ENCODE measurements at places on chromosomes 11 and 22.

GRCh38 chr11:116460156-116460920, 312.4 kb downstream of the BUD13 start:
- DNase-seq, result no peak

- no peak for DNase-seq
Measured at GRCh38 chr11:44188643-44189042, 93.2 kb downstream of the EXT2 start.

- DNase-seq, result peak; percentile 50
Measured at GRCh38 chr11:76666408-76666807, 4.1 kb downstream of the LRRC32 start.

DNA sequence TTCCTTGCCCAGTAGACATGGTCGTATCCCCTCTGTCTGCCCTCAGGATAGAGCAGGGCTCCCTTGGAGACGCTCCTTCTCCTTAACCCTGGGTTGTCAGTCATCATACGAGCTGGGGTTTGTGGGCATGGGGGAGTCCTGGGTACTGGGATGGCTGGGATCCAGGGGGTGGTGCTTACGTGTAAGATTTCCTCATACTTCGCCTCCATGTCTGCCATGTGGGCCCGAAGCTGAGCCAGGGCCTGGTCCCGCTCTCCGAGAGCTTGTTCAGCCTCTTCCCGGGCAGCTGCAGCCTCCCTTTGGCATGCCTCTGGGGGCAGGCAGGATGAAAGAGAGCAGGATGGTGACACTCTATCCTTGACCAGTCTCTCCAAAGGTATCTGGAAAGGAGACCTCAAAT, 5.3 kb downstream of the NHERF4 start:
- DNase-seq, result no peak

DNA sequence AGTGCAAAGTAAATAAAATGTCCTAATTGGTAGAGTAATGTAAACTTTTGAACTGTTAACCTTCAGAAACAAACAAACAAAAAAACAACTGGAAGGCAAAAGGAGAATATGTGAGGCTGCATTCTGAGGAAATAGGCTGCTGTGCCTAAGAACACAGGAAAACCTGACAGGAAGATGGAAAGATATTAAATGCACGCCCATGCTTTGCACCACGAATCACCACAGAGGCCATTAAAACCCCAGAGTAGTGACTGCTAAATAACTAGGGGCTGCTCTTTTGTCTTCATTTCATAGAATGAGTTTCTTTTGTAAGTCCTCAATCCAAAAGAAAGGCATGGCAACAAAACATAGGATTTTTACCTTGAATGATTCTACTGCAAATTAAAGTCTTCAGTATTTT, 436.0 kb downstream of the RAB38 start:
- no peak for DNase-seq

GRCh38 chr11:103898065-103898464, 138.4 kb upstream of the DDI1 start:
- no peak for DNase-seq

DNA sequence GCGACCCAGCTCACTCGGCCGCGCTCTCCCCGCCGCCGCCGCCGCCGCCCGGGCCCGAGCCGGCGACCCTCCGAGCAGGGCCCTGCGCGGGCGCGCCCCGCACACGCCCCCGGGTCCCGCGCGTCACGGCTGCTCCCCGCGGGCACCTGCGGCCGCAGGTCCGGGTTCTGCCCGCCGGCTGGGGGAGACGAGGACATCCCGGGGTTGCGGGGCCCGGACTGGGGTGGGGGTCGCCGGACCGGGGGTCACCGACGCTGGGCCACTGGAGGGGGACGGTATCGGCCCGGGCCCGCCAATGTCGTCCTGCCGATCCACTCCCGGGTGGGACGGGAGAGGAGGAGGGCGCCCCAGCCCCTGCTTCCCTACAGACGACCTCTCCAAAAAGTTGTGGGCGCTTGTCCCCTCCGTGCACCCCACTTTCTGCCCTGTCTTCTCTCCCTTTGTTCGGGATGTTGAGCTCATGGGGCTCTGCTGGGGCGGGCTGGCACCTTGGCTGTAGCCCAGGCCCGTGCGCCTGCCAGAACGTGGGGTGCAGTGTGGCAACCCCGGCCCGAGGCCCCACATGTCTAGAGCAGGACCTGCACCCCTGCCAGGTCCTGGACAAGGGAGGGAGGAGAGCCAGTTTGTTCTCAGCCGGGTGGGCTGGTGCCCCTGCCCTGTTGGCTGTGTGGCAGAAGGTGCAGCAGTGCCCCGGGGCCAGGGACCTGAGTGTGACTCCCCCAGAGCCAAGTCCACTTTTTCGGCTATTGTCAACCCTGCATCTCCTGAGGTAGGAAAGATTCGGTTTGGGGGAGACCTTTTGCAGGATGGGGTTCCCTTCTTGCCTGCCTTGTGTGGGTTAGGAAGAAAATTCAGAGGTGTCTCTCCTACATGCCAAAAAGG, 40.2 kb upstream of the CELSR1 start:
- no peak for DNase-seq

- no peak for DNase-seq
Measured at GRCh38 chr11:124983674-124984511, 29.9 kb downstream of the CCDC15 start.

DNA sequence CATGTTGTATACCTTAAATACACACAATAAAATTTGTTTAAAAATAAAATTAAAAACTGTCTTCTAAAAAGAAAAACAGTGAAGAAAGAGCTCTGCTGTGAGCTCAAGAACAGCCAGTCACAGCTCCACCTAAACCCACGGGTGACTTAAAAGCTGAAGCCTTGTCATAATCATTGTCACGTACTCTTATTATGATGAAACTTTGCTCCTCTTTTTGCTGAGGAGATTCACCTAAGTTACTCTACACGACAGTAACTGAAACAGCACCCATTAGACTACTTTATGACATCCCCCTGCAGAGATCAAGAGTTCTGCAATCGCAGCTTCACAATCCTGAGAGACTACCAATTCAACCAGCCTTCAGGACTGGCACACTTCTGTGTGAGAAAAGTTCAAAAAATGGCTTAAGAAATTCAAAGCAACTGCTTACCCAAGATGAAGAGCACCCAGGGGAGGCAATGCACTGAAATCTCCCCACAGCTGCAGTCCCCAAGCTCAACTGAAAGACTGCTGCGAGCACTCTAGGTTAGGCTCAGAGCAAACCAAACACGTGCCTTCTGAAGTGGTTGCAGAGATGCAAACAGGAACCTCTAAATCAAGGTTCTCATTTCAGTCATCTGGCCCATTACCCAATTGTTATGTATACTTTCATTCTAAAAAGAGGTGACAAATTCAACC, at the start of gene JAML:
Gene JAML, minus strand, starts transcription at position 501 of the 678 bp plus-strand sequence. CDS start 10,145 bp downstream, outside the sequence.
- DNase-seq, result no peak

DNA sequence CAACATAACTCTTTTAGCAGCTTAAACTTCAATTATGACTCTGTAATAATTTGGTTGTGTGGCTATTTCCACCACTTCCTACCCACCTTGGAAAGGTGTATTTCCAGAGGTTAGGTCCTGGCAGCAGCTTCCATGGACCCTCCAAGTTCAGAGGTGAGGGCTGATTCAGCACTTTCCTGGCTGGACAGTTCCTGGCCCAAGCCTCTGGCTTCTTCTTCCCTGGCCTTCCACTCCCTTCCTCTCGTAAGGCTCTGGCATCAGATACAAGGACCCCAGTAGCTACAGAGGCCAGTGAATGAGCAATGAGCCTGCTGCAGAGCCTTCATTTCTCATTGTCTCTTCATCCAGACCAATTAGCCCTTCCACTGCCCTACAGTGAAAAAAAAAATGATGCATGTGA, 98.1 kb upstream of the KIRREL3 start:
- DNase-seq, result peak; percentile 1

DNA sequence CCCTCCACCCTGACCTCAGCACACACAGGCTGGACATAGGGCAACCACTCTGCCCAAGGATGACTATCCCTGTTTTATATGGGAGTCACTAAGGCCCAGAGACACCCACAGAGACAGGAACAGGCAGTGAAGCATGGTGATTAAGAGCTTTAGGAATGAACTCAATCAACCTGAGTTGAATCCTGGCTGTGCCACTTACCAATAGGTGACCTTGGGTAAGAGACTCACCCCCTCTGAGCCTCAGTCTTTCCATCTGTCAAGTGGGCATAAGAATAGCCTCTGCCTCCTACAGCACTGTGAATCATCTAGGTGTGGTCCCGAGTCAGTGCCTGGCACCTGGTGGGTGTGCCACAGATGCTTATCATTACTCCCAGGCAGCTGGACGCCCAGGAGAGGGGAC, 6.8 kb downstream of the CRYBB1 start:
- DNase-seq, result peak; percentile 31

DNA sequence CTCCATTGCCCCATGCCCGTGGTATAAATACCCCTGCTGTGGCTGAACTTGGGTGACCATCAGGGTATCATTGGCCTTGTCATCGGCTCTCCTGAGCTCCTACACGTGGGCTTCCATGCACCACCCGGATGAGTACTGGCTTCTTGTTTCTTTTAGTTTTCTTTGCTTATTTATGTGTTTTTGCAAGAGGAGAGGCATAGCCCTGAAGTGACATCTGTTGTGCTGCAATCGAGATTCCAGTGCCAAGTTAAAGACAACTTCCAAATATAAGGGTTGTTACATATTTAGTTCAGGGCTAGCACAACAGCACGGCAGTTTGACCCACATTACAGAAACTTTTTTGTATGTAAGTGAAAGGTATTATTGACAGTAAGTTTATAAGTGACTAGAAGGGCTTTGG, 1087.1 kb downstream of the TBC1D22A start:
- DNase-seq, result no peak

DNA sequence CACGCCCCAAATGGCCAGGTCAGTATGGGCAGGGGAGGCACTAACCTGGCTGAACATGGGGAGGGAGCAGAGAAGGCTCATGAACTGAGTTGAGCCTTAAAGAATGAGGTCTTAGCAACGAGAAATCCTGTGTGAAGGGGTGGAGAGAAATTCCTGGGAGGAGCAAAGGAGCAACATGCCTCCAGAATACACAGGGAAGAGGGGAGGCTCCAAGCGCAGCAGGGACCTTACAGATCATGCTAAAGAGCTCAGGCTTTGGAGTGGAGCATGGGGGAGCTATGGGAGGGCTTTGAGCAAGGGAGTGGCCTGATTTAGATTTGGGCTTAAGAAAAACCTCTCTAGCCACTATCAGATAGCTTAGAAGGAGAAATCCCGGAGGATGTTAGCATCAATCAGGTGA, 88.1 kb downstream of the MN1 start:
- peak; percentile 11 for DNase-seq

DNA sequence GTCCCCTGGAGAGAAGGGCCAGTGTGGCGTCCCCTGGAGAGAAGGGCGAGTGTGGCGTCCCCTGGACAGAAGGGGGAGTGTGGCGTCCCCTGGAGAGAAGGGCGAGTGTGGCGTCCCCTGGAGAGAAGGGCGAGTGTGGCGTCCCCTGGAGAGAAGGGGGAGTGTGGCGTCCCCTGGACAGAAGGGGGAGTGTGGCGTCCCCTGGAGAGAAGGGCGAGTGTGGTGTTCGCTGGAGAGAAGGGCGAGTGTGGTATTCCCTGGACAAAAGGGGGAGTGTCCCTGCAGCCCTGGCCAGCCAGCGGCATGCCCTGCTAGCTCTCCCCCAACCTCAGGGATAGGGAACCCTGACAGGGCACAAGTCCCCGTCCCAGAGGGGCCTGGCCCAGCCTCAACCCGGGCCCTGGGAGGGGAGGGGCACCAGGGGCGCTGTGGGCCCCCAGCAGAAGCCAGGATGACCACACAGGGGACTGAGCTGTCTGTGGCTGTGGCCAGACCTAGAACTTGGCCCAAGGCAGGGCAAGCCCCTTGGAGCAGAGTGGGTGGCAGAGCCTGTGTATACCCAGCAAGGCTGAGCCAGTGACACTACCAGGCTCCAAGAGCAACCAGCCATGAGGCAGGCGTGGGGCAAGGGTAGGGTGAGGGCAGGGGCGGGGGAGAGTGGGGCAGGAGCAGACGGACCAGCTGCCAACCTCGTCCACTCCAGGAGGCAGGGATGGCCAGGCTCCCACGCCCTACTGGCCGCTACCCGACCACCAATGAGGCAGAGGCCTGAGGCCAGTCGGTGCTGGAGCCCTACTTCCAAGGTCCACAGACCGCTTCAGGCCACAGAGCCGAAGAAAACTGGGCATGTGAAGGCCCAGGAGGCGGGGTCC, 4.2 kb downstream of the HRAS start:
- DNase-seq, result no peak

GRCh38 chr11:72012897-72013721, 14.4 kb downstream of the IL18BP start:
- peak; percentile 42 for DNase-seq

DNA sequence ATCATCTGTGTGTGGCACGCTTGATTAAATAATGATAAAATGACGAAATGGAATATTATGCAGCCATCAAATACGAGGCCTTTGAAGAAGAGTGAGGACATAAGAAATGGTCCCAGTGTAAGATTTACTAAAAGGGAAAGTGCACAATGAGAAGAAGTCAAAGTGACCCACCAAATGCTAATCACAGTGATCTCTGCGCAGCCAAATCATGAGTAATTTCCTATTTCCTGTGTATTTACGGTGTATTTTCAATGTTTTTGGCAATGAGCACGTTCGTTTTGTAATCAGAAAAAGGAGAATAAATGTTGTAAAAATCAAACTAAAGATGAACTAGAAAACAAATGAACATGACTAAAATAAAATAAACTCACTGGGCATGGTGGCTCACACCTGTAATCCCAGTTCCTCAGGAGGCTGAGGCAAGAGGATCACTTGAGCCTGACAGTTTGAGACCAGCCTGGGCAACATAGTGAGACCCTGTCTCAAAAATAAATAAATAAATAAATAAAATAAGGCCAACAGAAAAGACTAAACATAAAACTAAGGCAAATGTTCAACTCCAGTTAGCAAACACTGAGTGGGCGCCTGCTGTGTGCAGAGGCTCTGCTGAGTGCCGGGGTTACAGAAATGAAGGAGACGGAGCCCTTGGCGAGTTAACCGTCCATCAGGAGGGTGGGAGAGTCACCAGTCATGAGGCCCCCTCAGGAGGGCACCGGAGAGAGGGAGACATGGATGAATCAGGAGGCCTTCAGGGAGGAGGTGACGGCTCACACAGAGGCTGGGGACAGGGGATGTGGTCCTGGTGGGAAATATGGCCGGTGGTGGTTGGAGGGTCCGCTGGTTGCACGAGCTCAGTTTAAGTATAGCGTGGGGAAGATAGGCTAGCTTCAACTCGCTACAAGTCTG, 26.0 kb upstream of the CBX7 start:
- DNase-seq, result no peak

GRCh38 chr11:107648242-107648641, 57.3 kb downstream of the ELMOD1 start:
- DNase-seq, result no peak

- no peak for DNase-seq
Measured at GRCh38 chr22:43391306-43391705, 20.5 kb upstream of the MPPED1 start.

- no peak for DNase-seq
Measured at GRCh38 chr11:130721023-130721681, 195.1 kb downstream of the SNX19 start.

DNA sequence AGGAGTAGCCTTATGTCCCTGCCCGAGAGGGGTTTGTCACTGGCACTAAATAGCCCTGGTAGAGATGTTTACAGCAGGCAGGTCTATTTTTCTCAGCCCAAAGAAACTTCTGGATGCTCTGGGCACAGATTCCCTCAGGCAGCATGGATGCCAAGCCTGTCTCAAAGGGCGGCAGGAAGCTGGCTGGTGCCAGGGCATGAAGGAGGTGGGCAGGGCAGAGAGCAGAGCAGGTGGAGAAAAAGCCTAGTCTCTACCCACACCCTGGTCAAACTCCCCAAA, 4.1 kb upstream of the GAS2L1 start:
- DNase-seq, result no peak

GRCh38 chr11:107857550-107858216, 904 bp downstream of the SLC35F2 start:
- peak; percentile 16 for DNase-seq

GRCh38 chr11:63919267-63920125, 2.5 kb upstream of the RCOR2 start:
- peak; percentile 27 for DNase-seq

GRCh38 chr22:20391222-20391621, 2.7 kb upstream of the ZNF74 start:
- no peak for DNase-seq
